ENCODE measurements at places on chromosomes 13 and 19.

- DNase-seq = no peak
Observed at GRCh38 chr19:4370418-4371041, 27.2 kb downstream of the MPND start.

- DNase-seq = no peak
Observed at GRCh38 chr19:51546650-51547396, 15.4 kb upstream of the SIGLEC6 start.

GRCh38 chr13:79918620-79919019 lies 422.3 kb downstream of the SPRY2 start:
- DNase-seq = no peak

DNA sequence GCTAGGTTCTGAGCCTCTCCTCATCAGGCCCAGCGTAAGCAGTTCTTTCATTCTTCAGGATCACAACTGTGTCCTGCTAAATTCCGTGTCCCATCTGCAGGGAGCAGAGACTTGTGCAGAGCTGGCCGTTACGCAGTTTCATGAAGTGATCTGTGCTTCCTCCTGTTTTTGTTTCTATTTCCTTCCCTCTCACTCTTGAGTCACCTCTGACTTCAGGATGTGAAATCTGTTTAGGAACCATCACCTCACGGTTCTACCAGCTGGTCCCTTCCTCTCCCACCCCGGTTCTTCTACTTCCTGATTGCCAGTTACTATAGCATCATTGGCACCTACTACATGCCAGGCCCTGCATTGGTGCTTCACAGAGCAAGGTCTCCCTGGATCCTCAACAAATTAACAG lies 8.5 kb downstream of the MAU2 start:
- DNase-seq = no peak

DNA sequence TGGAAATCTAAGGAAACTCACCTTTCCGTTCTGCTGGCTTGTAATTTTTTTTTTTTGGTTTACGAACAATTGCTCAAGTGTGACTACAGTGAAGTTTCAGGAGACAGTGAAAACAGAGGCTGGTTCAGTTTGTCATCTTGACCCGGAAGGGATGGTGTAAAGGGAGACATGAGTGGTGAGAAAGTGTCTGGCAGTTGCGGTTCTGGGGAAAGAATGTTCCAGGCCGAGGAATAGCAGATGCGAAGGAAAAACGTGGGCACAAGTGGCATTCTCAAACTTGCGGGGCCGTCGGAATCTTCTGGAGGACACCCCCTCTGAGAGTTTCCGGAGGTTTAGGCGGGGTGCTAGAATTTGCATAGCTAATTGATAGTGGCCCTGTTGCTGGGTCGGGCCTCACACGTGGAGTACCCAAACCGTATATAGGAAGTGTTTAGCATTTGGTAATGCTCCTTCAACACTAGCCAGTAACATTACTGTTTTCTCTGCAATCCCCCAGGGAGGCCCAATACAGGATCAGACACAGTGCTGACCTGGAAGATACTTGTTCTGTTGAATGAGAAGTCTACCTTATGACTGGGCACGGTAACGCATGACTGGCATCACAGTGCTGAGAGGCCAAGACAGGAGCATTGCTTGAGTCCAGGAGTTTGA lies 2.8 kb upstream of the TNFSF9 start:
- DNase-seq = no peak

- no peak for DNase-seq
Observed at GRCh38 chr13:108377646-108378206, 108.2 kb downstream of the TNFSF13B start.

GRCh38 chr19:15452111-15453047 lies 2.6 kb upstream of the WIZ start:
- peak; percentile 90 for DNase-seq

DNA sequence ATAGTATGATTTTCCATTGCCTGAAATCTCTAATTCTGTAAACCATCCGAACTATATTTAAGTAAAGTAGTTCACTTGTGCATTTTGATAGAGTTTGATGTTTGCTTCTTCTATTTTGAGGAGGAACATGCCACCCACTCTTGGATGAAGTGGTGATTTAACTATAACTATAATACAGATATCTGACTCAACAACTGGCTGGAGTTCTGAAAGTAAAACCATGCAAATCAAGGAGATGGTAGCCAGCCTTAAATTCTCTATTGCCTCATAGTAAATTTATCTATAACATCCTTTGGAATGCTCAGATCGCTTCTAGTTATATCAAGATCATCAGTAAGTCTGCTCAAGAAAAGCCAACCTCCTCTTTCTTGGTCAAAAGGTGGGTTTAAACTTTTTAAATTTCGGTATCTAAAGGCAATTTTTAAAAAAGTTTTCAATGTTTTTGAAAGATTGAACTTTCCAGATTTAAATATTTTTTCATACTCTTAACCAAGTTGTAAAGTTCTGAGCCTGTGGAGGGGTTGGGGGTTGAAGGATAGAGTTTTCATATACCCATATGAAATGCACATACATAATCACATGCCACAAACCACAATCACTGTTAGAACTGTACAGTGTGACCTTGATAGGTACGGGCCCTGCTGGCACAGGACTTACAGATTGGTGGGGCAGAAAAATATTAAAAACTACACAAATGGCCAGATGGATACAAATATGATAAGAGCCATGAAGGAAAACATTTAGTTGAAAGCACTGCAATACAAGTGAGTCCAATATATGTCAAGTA lies 90.5 kb upstream of the RFC3 start:
- DNase-seq = no peak

GRCh38 chr19:27765912-27766725 lies 1446.8 kb downstream of the UQCRFS1 start:
- DNase-seq = no peak

- DNase-seq = peak; percentile 46
Observed at GRCh38 chr13:35812736-35813135, 318.4 kb downstream of the DCLK1 start.

- DNase-seq = no peak
Observed at GRCh38 chr19:2415281-2415972, 12.0 kb downstream of the TIMM13 start.

DNA sequence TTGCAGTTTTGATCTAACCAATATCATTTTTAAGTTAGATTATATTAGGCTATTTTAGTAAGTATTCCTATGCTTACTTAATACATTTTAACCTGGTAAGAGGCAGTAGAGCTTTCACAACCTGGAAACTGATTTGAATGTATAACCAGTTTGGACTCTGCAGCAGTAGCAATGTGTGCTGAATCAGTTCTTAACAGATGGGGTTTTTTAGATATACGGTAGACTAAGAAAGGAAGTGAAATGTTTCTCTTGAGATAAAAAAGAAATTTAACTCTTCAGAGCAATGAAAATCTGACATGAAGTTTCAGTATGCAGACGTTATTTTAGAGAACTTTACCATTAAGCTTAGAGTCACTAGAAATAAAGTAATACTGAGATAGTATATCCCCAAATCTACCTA lies 2.7 kb downstream of the NBEA start:
- no peak for DNase-seq

DNA sequence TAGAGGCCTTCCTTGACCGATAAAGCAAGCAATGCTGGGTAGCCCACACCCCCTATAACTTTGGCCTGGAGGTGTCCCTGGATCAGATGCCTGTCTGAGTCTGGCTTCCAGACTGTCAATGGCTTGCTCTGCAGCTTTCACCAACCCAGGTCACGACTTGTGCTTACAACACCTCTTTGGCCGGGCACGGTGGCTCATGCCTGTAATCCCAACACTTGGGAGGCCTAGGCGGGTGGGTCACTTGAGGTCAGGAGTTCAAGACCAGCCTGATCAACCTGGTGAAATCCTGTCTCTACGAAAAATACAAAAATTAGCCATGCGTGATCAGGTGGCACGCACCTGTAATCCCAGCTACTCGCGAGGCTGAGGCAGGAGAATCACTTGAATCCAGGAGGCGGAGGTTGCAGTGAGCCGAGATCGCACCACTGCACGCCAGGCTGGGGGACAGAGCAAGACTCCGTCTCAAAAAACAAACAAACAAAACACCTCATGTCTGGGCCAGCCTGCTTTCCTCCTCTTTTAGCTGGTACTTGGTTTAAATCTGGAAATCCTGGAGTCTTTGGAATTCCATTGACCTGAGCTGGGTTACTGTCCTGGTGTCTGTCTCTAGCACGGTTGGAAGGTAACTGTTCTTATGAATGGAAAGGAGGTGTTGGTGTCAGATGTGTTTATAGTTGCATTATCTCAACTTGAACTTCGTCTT lies 10.3 kb upstream of the GARRE1 start:
- DNase-seq = no peak

- DNase-seq = peak; percentile 62
Observed at GRCh38 chr19:15037586-15037985, 11.7 kb upstream of the CASP14 start.

- DNase-seq = no peak
Observed at GRCh38 chr19:39915848-39916215, 18.6 kb downstream of the FCGBP start.

- DNase-seq = no peak
Observed at GRCh38 chr19:4699826-4700692, 23.6 kb downstream of the DPP9 start.

GRCh38 chr13:20193907-20194631 lies 1.3 kb upstream of the GJB2 start:
- no peak for DNase-seq

GRCh38 chr19:6718741-6719539 lies 1.5 kb downstream of the C3 start:
- DNase-seq = no peak

GRCh38 chr19:45505151-45505995 lies 1.9 kb upstream of the VASP start:
- no peak for DNase-seq

DNA sequence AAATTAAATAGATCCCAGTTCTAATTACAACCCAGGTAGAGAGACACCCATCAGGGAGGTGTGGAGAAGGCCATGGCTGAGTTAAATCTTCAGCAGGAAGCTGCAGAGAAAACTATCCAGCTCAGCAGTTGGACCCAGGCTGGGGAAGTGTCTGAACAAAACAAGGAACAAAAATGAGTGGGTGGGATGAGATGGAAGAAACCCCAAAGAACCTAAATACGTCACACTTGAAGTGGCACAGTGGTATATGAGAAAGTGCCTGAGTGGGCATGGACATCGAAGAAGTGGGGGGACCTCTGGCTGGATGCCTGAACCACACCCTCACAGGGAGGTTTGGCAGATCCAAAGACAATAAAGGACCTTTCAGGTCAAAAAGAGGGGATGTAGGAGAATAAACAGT lies 3.5 kb upstream of the EPHX3 start:
- DNase-seq = no peak

DNA sequence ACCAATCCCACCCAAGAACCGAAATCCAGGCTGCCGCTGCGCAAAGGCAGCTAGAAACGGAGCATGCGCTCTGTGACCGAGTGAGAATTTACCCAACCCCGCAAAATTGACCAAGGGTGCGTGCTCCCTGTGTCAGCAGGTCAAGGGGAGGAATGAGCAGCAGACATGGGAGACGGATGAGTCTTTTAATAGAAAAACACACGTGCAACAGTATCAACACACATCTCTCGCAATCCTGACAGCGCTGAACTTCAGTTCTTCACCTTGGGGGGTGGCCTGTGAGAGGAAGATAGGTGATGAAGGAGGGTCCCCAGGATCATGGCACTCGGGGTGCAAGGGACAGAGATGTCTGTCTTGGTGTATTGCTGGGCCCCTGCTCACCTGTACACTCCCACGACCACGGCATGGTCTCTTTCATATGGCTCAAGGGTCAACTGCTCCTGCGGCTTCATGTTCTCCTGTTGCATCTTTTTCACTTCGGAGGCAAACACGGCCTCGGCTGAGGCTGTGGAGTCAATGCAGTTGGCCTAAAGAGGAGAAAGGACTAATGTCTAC lies 402 bp upstream of the DYRK1B start:
- DNase-seq = no peak

- no peak for DNase-seq
Observed at GRCh38 chr13:113762075-113762474, 3.0 kb downstream of the TMEM255B start.

DNA sequence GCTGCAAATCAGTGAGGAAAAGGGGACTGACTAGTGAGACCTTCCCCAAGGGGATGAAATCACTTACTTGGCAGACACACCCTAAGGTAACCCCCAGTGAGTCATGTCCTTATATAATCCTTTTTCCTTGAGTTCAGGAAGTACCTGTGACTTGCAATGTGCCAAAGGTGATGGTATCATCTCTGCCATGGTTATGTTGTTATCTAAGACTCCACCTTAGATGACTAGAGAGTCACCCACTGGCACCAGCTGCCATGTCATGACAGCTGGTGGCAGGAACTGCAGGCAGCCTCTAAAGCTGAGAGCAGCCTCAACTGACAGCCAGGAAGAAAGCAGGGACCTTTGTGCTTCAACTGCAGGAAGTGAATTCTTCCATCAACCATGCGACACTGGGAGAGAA lies 12.5 kb downstream of the PBX4 start:
- DNase-seq = no peak

- no peak for DNase-seq
Observed at GRCh38 chr13:62781866-62782265, 1366.2 kb upstream of the PCDH20 start.

DNA sequence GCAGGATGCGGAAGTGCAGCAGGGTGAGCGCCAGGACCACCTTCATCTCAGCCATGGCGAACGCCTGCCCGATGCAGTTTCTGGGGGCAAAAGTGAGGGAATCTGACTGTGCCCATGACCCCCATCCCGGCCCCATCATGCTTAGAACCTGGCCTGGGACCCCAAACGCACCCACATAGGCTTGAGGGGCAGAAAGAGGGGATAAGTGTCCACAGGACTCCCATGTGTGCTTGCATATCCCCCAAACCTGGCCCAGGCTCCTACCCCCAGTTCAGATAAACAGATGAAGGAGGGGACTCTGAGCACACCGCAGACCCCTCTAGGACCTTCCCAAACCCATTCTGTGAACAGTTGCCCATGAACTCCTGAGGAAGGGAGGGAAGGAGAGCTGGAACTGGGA lies 16.0 kb upstream of the CYP4F2 start:
- DNase-seq = no peak

- DNase-seq = no peak
Observed at GRCh38 chr13:79353693-79354092, 52.4 kb downstream of the RBM26 start.

GRCh38 chr19:28934631-28935030 lies 278.3 kb downstream of the UQCRFS1 start:
- no peak for DNase-seq

- no peak for DNase-seq
Observed at GRCh38 chr13:28140433-28141125, 2.2 kb downstream of the PAN3 start.

DNA sequence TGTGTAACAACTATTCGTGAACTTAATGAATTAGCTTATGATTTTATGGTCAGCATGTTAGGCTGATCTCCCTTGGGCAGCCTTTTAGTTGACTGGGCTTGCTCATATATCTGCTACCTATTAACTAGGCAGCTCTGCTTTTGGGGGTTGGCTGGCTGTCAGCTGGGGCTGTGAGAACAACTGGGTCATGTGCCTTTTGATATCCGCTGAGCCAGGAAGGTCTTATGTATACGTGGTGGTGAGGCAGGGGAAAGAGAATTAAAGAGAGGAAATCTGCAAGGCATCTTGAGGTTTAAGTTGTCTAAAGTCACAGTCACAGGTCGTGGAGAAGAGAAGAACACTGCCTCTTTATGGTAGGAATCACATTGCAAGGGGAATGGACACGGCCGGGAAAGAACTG lies 206.9 kb downstream of the LMO7 start:
- no peak for DNase-seq

Data from femur (tissue), 1 donor.